ENCODE measurements at places on chromosomes 3 and 15. TPM values are rescaled to one million over a fixed set of nuclear protein-coding genes. Genes with fewer than 3 reads are reported as not detected.

Gene SPATA12
- 0.13 TPM for polyA plus RNA-seq

Gene COL6A5
- polyA plus RNA-seq: not detected

Gene BCHE
- 0.40 TPM for polyA plus RNA-seq

Gene ATP13A5
- not detected for polyA plus RNA-seq

Gene OR5H15
- polyA plus RNA-seq: not detected

Gene ADCY5
- polyA plus RNA-seq: 0.08 TPM

DNA sequence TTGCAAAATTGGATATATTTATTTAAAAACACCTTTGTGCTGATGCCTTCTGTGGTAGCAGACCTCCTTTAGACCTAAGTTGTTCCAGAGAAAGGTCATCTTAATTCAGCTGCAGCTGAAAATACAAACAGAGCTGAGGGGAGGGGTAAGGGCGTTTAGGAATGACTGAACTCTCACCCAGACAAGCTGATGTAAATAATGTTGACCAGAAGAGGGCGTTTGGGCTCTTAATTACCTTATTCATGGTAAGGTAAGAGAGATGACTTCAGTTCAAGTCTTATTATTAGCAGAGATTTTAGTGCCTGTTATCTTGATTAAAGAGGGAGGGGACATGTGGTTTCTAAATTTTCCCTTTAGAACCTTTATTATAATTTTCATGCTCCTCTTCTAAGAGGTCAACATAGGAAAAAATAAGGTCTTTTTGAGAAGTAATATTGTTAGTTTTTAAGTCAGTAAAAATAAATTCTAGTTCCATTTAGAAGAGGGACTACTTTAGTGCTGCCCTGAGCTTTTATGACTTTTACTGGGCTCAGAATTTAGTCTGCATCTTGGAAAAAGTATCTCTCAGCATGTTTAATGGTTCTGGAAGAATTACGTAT, 46.3 kb downstream of the GPR171 start:
- H3K4me1 ChIP-seq: no peaks in the 10 kb centered on the region
- no peaks in the 10 kb centered on the region for H3K36me3 ChIP-seq
- H3K27ac ChIP-seq: no peak overlapping the region
- peaks cover 3% of the 10 kb centered on the region for H3K27me3 ChIP-seq
- H3K4me3 ChIP-seq: no peak overlapping the region

GRCh38 chr3:19147905-19148767, at the start of gene KCNH8:
Gene KCNH8, plus strand, starts transcription at chr3:19148510. Its CDS starts 210 bp downstream, at chr3:19148720.
- H3K4me3 ChIP-seq: peak within 1 kb of the TSS; percentile 71
- H3K27ac ChIP-seq: no peak within 1 kb of the TSS

- H3K4me3 ChIP-seq: no peak overlapping the region
- no peak for DNase-seq
- H3K27ac ChIP-seq: no peak overlapping the region
- H3K4me1 ChIP-seq: no peaks in the 10 kb centered on the region
Observed at GRCh38 chr3:69941037-69941436, 58.5 kb upstream of the SAMMSON start.

DNA sequence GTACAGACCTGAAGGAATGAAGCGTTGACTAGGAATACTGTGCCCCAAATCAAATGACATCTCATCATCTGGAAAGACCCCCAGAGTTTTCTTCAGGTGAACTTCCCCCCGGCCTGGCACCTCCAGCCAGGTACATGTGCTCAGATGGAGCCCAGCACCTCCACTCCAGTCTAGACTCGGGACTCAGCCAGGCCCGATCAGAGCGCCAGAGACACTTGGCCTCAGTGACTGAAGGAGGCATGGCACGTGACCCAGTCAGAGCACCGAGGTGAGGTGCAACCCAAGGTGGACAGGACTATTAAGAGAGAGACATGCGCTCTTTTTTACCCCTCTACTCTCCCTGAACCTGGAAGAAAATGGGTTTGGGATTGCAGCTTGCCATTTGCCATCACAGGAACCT, 48.5 kb downstream of the CD47 start:
- H3K27me3 ChIP-seq: no peaks in the 10 kb centered on the region
- no peak for DNase-seq
- no peak overlapping the region for H3K4me3 ChIP-seq
- no peaks in the 10 kb centered on the region for H3K4me1 ChIP-seq

GRCh38 chr15:93819826-93820225, 411.5 kb upstream of the MCTP2 start:
- no peaks in the 10 kb centered on the region for H3K27me3 ChIP-seq
- no peaks in the 10 kb centered on the region for H3K4me1 ChIP-seq
- no peak overlapping the region for H3K4me3 ChIP-seq
- H3K36me3 ChIP-seq: no peaks in the 10 kb centered on the region
- H3K27ac ChIP-seq: no peak overlapping the region
- DNase-seq: no peak

GRCh38 chr3:42289026-42289425, 23.0 kb upstream of the CCK start:
- H3K27ac ChIP-seq: no peak overlapping the region
- H3K4me3 ChIP-seq: no peak overlapping the region
- no peaks in the 10 kb centered on the region for H3K36me3 ChIP-seq
- no peak for DNase-seq
- no peaks in the 10 kb centered on the region for H3K27me3 ChIP-seq
- H3K4me1 ChIP-seq: no peaks in the 10 kb centered on the region

DNA sequence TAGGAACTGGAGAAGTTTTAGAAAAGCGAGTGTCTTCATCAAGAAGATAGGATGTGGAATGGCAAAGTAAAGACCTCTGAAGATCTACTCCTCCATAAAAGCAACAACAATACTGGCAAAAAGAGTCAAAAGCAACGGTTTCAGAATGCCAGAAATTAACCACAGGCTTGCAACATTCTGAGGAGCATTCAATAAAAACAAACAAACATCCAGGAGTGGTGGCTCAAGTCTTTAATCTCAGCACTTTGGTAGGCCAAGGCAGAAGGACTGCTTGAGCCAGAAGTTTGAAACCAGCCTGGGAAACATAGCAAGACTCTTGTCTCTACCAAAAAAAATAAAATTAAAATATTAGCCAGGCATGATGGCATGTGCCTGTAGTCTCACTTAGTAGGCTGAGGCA, 143.2 kb upstream of the HACD2 start:
- H3K4me3 ChIP-seq: no peak overlapping the region
- no peak for DNase-seq
- peaks cover 21% of the 10 kb centered on the region for H3K27me3 ChIP-seq
- H3K4me1 ChIP-seq: no peaks in the 10 kb centered on the region

GRCh38 chr3:170531657-170532335, 54.1 kb downstream of the SLC7A14 start:
- H3K27ac ChIP-seq: no peak overlapping the region
- H3K4me3 ChIP-seq: no peak overlapping the region
- H3K36me3 ChIP-seq: no peaks in the 10 kb centered on the region
- no peaks in the 10 kb centered on the region for H3K27me3 ChIP-seq
- DNase-seq: no peak

DNA sequence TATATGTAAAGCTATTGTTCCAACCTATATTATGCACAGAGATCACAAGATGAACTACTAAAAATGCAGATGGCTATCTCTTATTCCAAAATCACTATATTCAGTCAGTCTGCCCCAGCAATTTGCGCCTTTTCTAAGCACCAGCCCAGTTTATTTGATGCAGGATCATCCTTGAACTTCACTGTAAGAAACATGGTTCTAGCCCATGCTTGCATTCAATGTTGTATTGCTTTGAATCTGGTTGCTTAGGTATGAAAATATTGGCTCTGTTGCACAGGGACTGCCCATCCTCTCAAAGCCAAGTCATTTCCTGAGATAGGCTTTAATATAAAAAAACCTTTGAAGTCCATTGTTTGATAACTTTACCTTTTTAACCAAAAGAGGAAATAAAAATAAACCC, 170.5 kb upstream of the LRIG1 start:
- DNase-seq: peak; percentile 16
- no peak overlapping the region for H3K27ac ChIP-seq
- H3K4me1 ChIP-seq: no peaks in the 10 kb centered on the region
- no peaks in the 10 kb centered on the region for H3K36me3 ChIP-seq

DNA sequence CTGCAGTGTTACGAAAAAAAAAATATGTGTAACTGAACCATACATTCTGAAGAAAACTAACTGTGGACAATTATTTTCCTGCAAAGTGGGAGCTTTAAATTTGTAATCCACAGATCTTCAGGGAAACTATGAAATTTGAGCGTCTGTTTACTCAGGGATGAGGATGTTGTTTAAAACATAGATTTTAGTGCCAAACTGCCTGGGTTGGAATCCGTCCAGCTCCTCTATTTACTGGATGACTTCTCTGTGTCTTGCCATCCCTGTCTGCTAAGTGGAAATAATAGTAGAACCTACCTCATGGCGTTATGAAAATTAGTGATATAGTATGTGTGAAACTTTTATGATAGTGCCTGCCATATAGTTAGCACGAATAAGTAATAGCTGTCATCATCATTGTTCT, 666.5 kb downstream of the SQOR start:
- no peak for DNase-seq
- H3K4me1 ChIP-seq: no peaks in the 10 kb centered on the region
- no peak overlapping the region for H3K27ac ChIP-seq
- no peak overlapping the region for H3K4me3 ChIP-seq

DNA sequence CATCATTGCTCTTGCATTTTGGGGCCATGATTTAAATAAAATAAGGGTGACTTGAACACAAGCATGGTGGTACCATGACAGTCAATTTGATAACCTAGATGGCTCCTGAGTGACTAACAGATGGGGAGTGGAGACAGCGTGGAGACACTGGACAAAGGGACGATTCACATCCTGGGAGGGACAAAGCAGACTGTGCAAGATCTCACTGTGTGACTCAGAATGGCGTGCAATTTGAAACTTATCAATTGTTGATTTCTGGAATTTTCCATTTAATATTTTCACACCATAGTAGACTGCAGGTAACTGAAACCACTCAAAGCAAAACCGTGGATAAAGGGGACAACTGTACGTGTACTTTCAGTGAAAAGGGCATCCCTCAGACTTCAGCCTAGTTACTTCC, 25.5 kb downstream of the MCCC1 start:
- H3K36me3 ChIP-seq: no peaks in the 10 kb centered on the region
- peak overlapping the region; percentile 20 for H3K27ac ChIP-seq
- peak; percentile 21 for DNase-seq
- H3K4me3 ChIP-seq: no peak overlapping the region
- peaks cover 5% of the 10 kb centered on the region for H3K4me1 ChIP-seq

DNA sequence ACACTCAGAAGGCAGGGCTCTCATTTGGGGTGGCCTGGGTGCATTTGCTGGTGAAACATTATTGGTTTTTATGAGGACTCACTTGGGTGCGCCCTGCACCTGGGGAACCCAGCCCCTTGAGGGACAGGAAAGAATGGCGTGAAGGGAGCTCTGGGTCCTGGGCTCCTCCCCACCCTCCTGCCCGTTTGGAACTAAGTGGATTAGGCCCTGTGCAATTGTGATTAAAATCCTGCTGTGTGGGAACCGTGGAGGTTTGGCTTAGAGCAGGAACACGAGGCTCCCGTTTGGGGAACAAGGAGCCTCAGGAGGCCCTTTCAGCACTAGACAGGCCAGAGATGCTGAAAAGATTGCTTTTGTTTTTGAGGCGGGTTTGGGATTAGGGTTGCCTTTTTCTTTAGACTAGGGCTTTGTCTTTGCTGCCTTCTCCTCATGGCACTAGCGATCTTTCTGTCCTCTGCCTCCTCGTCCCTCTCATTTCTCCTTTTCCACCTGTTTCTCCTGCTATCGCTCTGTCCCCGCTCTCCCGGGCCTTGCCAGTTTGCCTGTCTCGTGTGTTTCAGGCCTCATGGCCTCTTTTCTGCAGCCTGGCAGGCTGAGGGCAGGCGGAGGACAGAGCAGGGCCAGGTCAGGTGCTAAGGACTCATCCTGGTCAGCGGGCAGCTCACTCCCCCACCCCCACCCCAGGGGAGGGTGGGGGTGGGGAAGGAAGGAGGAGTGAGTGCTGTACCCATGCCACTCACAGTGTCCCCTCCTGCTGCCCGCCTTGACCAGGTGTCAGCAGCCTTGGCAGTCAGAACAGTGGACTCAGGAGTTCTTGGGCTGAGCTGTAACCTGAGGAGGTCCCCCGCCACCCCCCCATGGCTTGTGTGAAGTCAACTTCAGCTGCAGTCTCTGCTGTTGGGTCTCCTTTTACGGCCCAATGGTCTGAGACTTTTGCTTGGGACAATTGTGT, 8.6 kb downstream of the MAPKAPK3 start:
- no peak overlapping the region for H3K27ac ChIP-seq
- H3K36me3 ChIP-seq: no peaks in the 10 kb centered on the region
- peaks cover 7% of the 10 kb centered on the region for H3K4me1 ChIP-seq
- DNase-seq: no peak
- H3K4me3 ChIP-seq: no peak overlapping the region

DNA sequence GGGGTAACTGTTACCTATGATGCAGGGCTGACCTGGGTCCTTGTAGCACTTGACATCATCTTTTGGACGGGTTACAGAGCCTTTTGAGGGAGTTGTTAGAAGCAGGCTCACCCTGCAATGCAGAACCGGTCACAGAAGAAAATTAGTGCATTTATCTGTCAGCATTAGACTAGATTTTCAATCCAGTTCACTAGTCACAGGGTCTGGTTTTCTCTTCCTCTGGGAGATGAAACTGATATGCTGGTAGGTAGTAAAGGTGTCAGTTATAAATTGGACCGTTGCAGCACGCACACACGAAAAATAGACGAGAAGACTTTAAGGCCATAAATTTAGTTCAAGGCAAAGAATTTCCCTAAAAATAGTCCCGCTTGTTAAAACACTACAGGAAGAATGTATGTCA, 532.3 kb upstream of the ATP11B start:
- no peaks in the 10 kb centered on the region for H3K36me3 ChIP-seq
- no peak overlapping the region for H3K27ac ChIP-seq
- H3K4me1 ChIP-seq: no peaks in the 10 kb centered on the region
- no peaks in the 10 kb centered on the region for H3K27me3 ChIP-seq
- H3K4me3 ChIP-seq: no peak overlapping the region

GRCh38 chr3:83403927-83404326, 1554.9 kb upstream of the CADM2 start:
- no peaks in the 10 kb centered on the region for H3K4me1 ChIP-seq
- no peak overlapping the region for H3K27ac ChIP-seq
- no peaks in the 10 kb centered on the region for H3K36me3 ChIP-seq
- DNase-seq: no peak
- no peak overlapping the region for H3K4me3 ChIP-seq

GRCh38 chr15:38374556-38374955, 79.4 kb upstream of the FAM98B start:
- H3K4me3 ChIP-seq: no peak overlapping the region
- no peaks in the 10 kb centered on the region for H3K27me3 ChIP-seq
- DNase-seq: no peak
- H3K4me1 ChIP-seq: peaks cover 19% of the 10 kb centered on the region
- no peaks in the 10 kb centered on the region for H3K36me3 ChIP-seq

- H3K4me1 ChIP-seq: no peaks in the 10 kb centered on the region
- no peaks in the 10 kb centered on the region for H3K27me3 ChIP-seq
- no peaks in the 10 kb centered on the region for H3K36me3 ChIP-seq
- H3K4me3 ChIP-seq: no peak overlapping the region
- no peak overlapping the region for H3K27ac ChIP-seq
- DNase-seq: no peak
Observed at GRCh38 chr15:20345401-20345958, 196.1 kb downstream of the GOLGA6L6 start.

- no peak overlapping the region for H3K4me3 ChIP-seq
- H3K27ac ChIP-seq: no peak overlapping the region
- H3K27me3 ChIP-seq: no peaks in the 10 kb centered on the region
- no peaks in the 10 kb centered on the region for H3K36me3 ChIP-seq
- no peaks in the 10 kb centered on the region for H3K4me1 ChIP-seq
Observed at GRCh38 chr3:24012589-24013269, 67.6 kb downstream of the NR1D2 start.
